ENCODE measurements at places on chromosomes 3 and 15.

DNA sequence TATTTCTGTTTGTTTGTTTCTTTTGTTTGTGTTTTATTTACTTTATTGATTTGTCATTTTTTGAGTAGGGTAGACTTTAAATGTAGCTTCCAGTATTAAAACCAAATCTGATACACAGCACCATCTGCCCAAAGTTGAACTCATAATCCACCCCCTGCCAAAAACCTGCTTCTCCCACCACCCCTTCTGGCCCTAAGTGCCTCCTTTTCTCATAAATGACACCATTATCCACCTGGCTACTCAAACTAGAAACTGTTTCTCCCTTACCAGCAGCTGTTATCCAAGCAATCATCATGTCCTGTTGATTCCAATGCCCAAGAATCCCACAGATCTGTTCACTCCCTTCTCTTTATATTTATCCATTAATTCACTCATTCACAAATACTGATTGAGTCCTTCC lies 21.8 kb upstream of the PTX3 start:
- DNase-seq: no peak

- DNase-seq: peak; percentile 56
Observed at GRCh38 chr15:23857028-23857641, 170.0 kb upstream of the NDN start.

- no peak for DNase-seq
Observed at GRCh38 chr15:48566668-48567067, 78.8 kb downstream of the FBN1 start.

DNA sequence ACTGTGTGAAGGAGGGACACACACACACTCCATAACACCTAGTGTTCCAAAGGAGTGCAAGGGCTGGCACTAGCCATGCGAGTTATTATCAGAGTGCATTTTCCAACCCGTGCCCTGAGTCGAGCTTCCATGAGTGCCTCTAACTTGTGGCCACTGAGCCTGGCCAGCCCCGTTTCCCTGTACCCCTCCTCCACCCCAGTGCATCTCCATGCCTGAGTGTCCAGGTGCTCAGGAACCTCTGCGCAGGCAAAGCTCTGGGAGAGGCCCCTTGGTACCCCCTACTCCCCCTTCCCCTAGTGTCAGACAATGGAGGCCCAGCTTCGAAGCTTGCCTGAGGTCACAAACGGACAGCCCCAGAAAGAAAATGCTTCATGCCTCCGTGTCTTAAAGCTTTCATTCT lies 45.2 kb upstream of the HES1 start:
- DNase-seq: no peak

DNA sequence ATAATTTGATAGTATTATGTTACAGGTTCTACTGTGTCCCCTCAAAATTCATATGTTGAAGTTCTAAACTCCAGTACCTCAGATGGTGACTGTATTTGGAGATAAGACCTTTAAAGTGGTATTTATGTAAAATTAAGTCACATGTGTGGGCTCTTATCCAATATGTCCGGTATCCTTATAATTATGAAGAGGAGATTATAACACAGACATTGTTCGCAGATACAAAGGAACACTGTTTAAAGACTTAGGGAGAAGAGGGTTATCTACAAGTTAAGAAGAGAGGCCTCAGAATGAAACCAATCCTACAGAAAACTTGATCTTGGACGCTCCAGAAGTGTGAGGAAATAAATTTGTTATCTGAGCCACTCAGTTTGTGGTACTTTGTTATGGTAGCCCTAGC lies 50.9 kb downstream of the DPH6 start:
- DNase-seq: no peak

GRCh38 chr15:63276342-63277037 lies 915 bp upstream of the APH1B start:
- DNase-seq: no peak

DNA sequence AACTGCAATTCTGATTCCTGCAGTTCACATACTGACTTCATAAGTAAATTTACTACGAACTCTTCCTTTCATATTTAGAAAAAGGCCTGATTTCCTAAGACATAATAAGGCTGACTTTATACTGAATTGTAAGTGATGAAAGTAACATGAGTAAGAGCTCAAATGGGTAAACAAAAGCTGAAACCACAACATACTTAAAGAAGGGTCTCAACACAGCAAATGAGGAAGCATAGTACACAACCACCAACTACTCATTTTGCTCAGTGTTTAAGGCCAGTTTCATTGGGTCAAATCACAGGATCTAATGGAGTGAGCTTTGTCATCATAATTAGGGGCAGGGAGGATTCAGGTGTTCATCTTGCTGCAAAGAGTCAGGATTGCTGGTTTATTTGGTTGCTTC lies 81.4 kb downstream of the SETD2 start:
- no peak for DNase-seq

DNA sequence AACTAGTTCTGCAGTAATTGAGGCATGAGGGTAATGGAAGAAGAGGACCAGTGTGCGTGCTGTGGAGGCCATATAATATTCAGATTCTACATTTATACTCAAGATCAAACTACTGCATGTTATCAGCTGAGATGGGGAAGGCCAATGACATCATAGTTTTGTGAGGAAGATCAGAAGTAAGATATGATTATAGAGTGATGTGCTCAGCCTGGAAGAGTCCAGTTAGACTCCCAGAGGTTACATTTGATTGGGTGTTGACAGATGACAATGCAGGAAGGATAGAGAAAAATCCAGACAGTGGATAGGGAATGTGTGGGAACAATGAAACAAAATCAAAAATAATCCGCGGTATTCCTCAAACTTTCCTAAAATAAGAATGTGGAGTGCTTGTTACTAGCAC lies 35.4 kb downstream of the GOLIM4 start:
- no peak for DNase-seq

GRCh38 chr3:159080821-159081220 lies 279.0 kb downstream of the MFSD1 start:
- DNase-seq: no peak

- no peak for DNase-seq
Observed at GRCh38 chr3:185411133-185411532, 48.2 kb downstream of the MAP3K13 start.

- DNase-seq: no peak
Observed at GRCh38 chr3:62727536-62727935, 147.7 kb downstream of the CADPS start.

- no peak for DNase-seq
Observed at GRCh38 chr3:179743913-179744312, 91.1 kb downstream of the USP13 start.

DNA sequence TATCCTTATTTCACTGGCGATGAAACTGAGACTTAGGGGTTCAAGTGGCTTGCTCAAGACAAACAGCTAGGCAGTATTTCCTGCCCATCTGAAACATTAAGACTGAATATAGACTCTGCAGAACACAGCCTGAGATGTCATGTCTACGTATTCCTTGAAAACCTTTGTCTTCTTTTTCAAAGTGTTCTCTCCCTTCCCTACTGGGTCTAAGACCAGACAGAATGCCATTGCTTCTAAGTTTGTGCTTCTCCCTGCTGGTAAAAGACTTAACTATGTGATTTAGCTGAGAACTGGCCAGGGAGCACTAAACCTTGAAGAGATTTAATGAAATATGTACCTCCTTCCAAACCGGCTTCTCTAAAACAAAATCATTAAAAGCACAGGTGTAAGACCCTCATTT lies 9.9 kb downstream of the BCL6 start:
- no peak for DNase-seq

- no peak for DNase-seq
Observed at GRCh38 chr3:195907684-195907933, 742 bp downstream of the TNK2 start.

DNA sequence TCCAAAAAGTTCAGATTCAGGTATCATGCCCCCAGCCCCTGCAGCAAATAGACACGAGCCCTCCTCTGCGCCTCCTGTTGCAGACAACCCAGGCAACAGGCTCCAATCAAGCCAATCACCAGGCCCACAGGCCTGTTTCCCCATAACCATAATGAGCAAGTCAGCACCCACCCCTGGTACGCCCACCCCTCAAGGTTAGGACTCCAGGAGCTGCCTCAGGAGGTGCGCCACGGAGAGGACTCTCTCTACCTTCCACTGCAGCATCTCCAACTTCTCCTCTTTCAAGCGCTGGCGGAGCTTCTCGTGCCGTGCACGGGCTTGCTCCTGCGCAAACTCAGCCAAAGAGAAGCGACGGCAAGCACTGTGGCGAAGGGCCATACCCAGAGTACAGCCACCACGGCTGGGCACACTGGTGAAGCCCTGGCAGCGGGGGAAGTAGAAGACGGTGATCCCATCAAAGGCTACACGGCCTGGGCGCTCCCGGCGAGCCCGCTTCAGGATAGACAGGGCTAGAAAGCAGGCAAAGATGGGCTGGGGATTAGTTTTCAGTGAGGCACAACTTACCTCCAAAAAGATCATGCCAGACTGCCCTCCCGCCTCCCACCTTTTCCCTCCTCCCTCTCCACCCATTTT lies 8.5 kb downstream of the CSRNP1 start:
- DNase-seq: no peak

GRCh38 chr3:99957151-99957796 lies 139.6 kb downstream of the CMSS1 start:
- DNase-seq: no peak

GRCh38 chr15:71530116-71530515 lies 280.2 kb upstream of the NR2E3 start:
- DNase-seq: no peak

GRCh38 chr3:156614642-156615511 lies 59.5 kb upstream of the TIPARP start:
- DNase-seq: peak; percentile 55

DNA sequence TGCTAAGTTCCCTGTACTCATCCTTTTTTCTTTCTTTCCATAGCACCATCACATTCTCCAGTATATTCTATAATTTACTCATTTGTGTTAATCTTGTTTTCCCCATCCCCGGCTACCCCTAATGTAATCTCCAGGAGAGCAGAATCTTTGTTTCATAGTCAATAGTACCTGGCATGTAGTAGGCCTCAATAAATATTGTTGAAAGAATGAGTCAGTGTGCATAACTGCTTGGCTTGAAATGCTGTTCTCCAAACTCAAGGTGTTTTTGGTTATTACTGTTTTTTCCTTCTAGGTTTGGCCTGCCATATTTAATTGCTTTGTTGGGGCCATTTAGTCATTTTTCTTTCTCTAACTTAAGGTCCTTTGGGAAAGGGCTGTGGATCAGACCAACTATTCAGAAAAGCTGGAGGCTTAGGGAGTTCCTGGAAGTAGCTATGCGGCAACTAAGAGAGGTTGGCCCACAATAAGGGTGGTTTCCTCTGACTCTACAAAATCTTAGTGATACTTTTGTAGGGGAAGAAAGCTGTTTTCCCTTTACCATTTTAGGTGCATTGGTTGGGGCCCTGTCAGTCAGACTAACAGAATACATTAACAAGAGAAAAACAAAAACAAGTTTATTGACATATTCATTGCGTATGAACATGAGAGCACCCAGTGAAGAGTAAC lies 28.4 kb downstream of the KAT2B start:
- no peak for DNase-seq

DNA sequence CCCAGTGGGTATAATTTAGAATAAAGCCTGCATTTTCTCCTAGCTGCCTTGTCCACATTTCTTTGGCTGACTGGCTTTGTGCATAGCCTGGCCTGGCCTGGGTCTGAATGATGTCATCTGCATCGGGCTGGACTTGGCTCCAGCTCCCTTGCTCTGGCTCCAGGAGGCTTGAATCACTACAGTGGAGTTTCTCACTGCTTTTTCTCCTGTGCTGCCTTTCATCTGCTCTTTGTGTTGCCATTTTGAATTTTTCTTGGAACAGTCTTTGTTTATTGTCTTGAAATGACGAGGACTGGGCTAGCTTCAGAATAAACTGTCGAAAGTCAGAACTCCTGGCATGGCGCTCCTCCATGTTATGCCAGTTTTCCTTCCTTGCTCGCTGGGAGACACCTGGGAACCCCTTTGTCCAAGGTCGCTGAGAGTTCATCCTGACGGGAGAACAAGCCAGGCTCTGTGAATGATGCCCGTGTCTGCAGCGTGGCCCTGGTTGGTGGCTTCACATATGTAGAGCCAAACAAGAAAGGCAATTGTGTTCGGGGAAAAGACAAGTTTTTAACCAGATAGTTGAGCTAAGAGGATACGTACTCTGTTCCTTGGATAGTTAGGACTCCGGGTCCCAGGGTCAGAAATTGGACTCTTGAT lies 258.9 kb downstream of the PDZRN3 start:
- no peak for DNase-seq

DNA sequence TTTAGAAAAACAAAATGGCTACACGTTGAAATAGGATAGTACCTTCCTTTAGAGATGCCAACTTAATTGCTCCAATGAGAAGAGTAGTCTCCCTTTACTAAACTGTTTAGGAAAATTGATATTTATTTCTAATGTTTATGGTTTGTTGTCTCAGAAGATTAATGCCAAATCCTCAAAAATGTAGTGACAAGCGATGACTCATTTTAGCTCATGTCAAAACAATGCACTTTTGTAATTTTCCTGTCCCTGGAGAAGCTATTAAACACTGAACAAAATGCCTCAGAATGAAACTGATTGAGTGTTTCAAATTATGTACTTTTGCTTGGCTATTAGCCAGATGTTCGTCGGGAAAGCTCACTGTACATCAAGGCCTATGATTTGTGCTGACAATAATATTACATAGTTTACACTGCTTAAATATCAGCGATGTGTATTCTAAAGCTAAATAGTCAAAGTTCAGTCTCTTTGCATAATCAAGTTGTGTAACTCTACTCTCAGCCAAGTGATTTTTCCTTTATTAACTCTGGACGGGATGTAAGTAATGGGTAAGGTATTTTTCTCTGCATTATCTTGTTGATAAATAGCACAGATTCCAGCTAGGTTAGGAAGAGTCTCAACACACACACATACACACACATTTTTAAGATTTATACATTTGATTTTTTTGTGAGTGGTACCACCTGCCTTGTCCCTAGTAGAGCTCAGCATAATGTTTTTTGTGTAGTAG lies 83.7 kb downstream of the CMSS1 start:
- DNase-seq: no peak

GRCh38 chr3:17544632-17545031 lies 197.8 kb downstream of the TBC1D5 start:
- DNase-seq: peak; percentile 2

- DNase-seq: no peak
Observed at GRCh38 chr3:183526838-183527427, 28.6 kb downstream of the KLHL6 start.

DNA sequence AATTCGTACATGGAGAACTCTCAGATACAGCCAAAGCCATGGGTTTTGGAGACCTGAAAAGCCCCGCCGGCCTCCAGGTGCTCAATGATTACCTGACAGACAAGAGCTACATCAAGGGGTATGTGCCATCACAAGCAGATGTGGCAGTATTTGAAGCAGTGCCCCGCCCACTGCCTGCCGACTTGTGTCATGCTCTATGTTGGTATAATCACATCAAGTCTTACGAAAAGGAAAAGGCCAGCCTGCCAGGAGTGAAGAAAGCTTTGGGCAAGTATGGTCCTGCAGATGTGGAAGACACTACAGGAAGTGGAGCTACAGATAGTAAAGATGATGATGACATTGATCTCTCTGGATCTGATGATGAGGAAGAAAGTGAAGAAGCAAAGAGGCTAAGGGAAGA lies 23.5 kb downstream of the MYO5A start:
- DNase-seq: no peak

- no peak for DNase-seq
Observed at GRCh38 chr3:2995195-2995594, 115.0 kb downstream of the IL5RA start.

GRCh38 chr3:16600780-16601536 lies 4.3 kb downstream of the DAZL start:
- peak; percentile 67 for DNase-seq

Data from ACHN (cell line).